HuH-7.5 (cell line): ENCODE measurements at places on chromosomes 4 and X.

- DNase-seq: no peak
These were observed 8.9 kb upstream of the CDKL2 start for GRCh38 chr4:75639124-75639695.

- no peak for DNase-seq
These were observed 69.9 kb upstream of the FBXW7 start for GRCh38 chr4:152605641-152606335.

- DNase-seq: no peak
These were observed 65.3 kb upstream of the NDUFC1 start for GRCh38 chr4:139367421-139368090.

GRCh38 chr4:138392751-138393308, 150.7 kb upstream of the SLC7A11 start:
- DNase-seq: no peak

GRCh38 chr4:168685136-168685809, 188.4 kb downstream of the PALLD start:
- no peak for DNase-seq

DNA sequence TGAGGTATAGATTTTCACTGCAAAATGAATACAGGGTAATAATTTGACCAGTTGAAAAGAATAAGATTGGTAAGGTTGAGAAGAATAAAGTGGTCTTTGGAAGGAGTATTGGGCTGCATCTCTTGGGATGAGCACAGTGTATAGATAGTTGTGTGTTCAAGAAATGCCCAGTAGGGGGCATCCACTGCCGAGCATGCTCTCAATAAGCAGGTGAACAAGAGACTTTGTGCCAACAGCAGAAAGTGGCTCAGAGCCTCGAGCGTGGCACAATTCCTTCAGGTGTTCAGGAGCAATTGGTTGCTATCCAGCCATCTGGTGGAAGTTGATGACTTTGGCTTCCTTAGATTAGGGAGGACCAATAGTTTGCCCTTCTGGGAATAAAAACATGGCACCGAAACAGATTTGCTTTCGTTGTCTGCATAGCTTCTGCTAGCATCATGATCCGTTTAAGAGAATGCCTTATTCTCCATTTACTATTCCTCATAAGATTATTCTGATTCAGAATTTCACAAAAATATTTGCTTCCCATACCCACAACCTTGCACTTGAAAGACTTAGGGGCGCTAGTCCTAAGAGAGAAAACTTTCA, 258.1 kb upstream of the NEIL3 start:
- DNase-seq: peak; percentile 5

- no peak for DNase-seq
These were observed 138.3 kb upstream of the FAM47A start for GRCh38 chrX:34270434-34270833.

GRCh38 chrX:125131164-125131563, 188.5 kb upstream of the TEX13C start:
- no peak for DNase-seq

DNA sequence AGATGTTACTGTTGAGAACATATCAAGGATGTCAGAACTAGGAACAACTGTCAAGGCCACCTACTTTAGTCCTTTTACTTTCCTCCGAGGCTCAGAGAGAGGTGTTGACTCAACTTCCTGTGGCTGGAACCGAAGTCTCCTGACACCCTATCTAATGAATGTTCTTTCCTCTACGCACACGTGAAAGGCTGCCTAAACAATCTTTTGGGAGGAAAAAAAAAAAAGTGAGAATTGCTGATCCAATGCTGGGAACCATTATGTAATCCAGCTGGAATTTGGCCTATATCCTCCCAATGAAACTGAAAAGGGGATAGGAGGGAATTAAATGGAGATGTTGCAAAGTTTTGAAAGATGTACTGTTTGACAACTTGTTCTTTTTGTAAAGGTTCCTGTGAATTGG, 8.3 kb upstream of the MAP7D3 start:
- DNase-seq: no peak

- no peak for DNase-seq
These were observed 670.7 kb downstream of the PCDH7 start for GRCh38 chr4:31390849-31391248.

GRCh38 chr4:180828455-180829018, 1414.7 kb upstream of the TENM3 start:
- no peak for DNase-seq

DNA sequence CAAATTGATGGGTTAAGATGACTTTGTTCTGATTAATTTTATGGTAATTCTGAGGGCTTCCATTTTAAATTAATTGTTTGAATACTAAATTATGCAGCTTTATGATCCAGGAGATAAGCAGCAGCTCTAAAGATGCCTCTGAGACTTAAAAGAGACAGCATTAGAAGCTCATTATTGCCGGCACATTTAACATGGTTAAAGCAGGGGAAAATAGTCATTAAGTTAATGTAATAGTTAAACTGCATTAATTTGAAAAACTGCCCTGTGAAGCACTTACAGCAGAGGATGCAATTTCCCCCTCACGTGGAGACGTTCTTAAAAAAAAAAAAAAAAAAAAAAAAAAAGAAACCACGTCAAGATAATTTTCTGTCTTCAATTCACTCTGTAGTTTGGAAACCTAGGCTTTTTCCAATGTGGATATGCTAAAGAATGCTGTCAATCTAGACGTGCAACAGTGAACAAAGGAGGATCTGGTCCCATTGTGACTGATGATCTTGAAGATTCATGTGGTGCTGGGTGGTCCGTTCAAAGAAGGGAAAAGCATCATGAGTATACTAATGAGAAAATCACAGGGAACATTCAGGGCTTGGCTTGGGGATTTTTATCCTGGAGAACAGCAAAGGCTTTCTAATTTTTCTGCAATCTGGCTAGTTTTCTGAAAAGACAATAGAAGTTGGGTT, 440.6 kb upstream of the HS3ST1 start:
- no peak for DNase-seq

DNA sequence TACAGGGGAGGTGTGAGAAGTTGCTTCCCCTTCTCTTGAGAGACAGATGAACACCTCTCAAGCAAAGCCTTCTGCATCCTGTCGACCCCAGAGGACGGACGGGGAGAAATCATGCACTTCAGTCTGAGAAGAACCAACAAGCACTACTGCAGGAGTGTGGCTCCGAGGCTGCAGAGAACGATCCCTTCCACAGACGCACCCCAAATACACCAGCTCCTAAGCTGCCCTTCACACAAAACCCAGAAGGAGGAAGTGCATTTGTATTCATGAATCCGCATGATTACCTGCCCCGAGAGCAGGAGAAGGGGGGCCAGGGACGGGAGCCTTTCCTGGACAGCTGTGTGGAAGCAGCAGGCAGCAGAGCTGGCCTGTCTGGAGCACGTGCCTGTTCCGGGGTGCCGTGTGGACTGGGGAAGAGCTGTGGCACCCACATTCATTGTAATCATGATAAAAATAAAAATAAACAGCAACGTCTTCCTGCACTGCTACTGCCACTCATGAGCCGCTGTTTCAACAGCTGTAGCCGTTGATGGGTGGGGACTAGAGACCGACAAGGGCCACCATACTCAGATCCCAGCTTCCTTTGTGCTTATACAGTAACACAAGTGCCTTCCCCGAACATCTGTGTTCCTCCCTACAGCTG, 42.9 kb downstream of the ACSL1 start:
- no peak for DNase-seq

DNA sequence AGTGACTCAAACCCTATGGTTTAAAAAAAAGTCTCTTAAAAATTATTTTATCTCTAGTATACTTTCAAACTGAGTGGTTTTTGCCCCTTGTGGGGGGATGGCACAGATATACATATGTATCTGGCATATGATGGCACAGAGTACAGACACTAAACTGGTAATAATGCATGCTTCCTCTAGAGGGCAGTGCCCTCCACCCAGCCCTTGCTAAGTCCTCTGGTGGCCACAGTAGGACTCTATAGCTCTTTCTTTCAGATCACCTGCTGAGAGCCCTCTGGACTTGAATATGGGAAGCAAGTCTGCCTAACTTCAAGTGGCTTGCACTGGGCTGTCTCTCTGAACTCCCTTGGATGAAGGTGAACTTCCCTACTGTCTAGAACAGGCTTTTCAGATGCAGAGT, 66.3 kb downstream of the TSPAN7 start:
- DNase-seq: no peak

DNA sequence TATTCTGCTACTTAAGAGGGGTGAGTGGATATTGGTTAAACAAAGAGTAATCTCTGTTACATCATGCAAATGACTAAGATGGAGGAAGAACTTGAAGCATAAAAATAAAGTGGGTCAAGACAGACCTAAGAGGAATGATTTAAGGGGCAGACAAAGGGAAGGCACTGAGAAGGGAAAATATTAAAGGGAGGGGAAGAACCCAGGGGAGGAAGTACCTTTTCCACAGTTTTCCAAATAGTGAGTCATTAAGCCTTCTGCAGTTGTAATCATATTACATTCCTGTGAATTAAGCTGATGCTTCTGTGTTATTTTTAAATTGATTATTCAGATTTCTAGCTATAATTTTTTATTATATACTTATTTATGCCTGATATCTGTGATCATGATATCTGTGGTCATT, 253.3 kb downstream of the CENPC start:
- DNase-seq: no peak

DNA sequence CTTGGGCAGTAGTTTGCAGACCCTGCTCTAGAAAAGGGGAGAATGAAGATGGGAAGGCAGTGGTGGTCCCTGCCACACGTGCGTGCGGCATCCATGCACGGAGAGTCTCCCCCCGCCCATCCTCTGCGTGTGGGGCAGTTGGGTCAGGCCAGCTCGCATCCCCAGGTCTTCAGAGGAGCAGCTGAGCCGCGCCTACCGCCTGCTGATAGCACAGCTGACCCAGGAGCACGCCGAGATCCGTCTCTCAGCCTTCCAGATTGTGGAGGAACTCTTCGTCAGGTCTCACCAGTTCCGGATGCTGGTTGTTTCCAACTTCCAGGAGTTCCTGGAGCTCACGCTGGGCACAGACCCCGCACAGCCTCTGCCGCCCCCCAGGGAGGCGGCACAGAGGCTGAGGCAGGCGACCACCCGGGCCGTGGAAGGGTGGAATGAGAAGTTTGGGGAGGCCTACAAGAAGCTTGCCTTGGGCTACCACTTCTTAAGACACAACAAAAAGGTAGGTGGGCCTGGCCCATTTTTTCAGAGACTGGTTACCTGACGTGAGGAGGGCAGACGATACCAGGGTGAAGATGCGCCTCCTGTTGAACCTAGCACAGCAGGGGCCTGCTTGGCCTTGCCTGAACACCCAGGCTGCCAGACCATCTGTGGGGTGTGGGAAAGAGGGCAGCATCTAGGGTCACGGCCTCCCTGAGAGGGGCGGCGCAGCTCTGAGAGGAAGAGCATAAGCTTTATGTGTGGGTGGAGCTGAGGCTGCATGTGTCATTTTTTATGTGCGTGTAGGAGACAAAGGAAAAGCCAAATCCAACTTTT, 2.6 kb downstream of the UVSSA start:
- DNase-seq: no peak

GRCh38 chrX:15947648-15948317, 93.2 kb upstream of the AP1S2 start:
- no peak for DNase-seq

- no peak for DNase-seq
These were observed 22.2 kb downstream of the IQCM start for GRCh38 chr4:149793459-149793858.

GRCh38 chrX:38612281-38612680, 50.9 kb downstream of the TSPAN7 start:
- no peak for DNase-seq

- DNase-seq: no peak
These were observed 73.0 kb upstream of the KLHL13 start for GRCh38 chrX:118189628-118190027.

GRCh38 chr4:48247878-48248558, 21.6 kb downstream of the TEC start:
- DNase-seq: no peak

DNA sequence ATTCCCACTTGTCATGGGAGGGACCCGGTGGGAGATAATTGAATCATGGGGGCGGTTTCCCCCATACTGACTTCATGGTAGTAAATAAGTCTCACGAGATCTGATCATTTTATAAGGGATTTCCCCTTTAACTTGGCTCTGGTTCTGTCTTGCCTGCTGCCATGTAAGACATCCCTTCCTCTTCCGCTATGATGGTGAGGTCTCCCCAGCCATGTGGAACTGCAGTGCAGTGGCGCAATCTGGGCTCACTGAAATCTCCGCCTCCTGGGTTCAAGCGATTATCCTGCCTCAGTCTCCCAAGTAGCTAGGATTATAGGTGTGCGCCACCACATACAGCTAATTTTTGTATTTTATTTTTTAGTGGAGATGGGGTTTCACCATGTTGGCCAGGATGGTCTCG, 2.9 kb downstream of the HPGDS start:
- no peak for DNase-seq

- DNase-seq: no peak
These were observed 404.9 kb upstream of the TENM3 start for GRCh38 chr4:181838253-181838652.

DNA sequence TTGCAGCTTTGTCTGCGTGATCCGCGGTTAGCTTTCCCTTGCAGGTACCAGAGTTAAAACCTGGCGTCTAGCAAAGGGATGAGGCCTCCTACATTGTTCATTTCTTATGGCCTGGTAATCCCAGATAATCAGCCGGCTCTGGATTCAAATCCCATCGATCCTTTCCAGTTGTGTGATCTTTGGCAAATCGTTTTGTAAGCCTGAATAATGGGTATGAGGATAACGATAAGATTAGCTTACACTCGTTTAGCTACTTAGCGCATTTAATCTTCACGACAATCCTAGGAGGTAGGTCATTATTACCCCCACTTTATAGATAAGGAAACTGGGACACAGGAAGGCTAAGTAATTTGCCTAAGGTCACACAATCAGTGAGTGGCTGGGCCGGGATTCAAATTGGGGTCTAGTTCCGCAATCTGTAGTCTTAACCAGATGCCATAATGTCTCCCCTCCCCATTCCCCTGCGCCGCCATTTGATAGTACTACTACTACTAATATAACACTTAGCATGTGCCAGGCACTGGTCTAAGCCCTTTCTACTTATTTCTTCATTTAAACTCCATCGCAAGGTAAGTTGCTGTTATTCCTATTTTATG, 1.7 kb upstream of the UBA1 start:
- no peak for DNase-seq

DNA sequence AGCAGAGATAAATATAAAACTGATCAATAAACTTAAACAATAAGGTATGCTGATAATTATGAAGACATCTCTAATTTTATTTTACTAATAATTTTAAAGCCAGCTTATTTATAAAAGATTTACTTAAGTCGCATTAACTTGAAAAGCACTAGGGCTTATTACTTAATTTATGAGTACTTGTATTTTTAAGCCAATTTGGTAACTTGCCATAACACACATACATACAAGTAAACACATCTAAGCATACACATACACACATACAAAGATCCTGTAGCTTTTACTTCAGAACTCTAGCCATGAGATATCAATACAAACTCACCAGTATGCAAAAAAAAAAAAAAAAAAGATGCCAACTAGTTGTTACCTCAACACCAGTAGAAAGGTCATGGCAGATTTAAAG, 10.0 kb upstream of the GPR78 start:
- DNase-seq: no peak

DNA sequence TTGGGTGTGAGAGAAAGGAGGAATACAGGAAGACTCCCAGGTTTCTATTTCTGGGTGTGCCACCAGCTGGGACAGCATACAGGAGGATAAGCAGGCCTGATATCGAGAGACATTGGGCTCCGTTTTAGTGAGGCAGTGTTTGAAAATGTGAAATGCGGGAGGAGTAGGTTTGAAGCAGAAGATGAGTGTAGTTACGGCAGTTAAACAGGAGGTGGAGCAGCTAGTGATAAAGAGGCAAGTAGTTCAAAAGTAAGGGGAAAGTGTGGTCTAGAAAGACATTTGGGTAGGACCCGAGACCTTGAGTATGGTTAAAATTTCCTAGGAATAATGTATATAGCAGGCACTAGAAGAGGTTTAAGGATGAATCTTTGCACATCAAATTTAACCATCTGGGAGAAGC, 42.4 kb downstream of the DCUN1D4 start:
- peak; percentile 49 for DNase-seq

- no peak for DNase-seq
These were observed 74.2 kb downstream of the CLDN34 start for GRCh38 chrX:10041383-10041782.
